ENCODE measurements at places on chromosomes 2 and 18.

DNA sequence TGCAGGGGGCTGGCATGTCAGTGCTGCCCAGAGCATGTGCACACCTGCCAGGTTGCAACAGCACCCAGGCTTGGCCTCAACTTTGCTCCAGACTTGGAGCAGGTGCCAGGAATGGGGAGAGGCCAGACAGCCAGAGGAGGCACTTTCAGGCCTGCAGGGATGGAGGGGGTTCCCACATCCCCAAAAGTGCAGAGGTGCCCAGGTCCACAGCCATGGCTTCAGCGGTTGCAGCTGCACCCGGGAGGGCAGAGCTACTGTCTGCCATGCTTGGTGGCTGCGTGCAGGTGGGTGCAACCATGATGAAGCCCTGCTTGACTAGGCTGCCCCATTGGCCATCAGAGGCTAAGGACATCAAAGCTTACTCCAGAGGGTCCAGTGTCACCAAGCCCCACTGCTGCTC lies 196.8 kb upstream of the VRK2 start:
- no peak for DNase-seq
- H3K4me1 ChIP-seq, result no peaks in the 10 kb centered on the region
- H3K27ac ChIP-seq, result no peak overlapping the region
- H3K4me3 ChIP-seq, result no peak overlapping the region

DNA sequence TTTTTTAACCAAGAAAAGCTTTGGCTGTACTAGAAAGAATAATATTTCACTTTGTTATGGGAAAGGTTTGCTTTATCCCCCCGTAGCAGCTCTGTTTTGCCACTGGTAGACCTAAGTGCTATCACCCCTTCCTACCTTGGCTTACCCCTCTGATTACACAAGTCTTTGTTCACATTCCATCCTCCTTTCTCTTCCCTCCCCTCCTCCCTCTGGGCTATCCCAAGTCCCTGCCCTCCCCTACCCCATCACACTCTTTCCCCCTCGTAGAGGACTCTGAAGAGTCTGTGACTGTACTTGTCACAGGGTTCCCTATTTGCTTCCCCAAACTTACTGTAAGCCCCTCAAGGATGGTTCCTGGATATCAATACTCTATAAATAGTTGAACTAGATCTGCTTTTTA lies 152.9 kb upstream of the NOSTRIN start:
- H3K4me3 ChIP-seq, result no peak overlapping the region
- peaks cover 17% of the 10 kb centered on the region for H3K4me1 ChIP-seq
- DNase-seq, result no peak
- H3K27me3 ChIP-seq, result no peaks in the 10 kb centered on the region
- H3K36me3 ChIP-seq, result no peaks in the 10 kb centered on the region
- no peak overlapping the region for H3K27ac ChIP-seq

- peaks cover 47% of the 10 kb centered on the region for H3K36me3 ChIP-seq
- no peaks in the 10 kb centered on the region for H3K27me3 ChIP-seq
- H3K4me1 ChIP-seq, result no peaks in the 10 kb centered on the region
- no peak overlapping the region for H3K4me3 ChIP-seq
- DNase-seq, result no peak
Measured at GRCh38 chr2:9405636-9406035, 17.7 kb downstream of the ITGB1BP1 start.

- no peak overlapping the region for H3K27ac ChIP-seq
- peaks cover 20% of the 10 kb centered on the region for H3K4me1 ChIP-seq
Measured at GRCh38 chr2:237720444-237720843, 78.1 kb upstream of the RBM44 start.

- H3K27ac ChIP-seq, result no peak overlapping the region
- H3K4me1 ChIP-seq, result no peaks in the 10 kb centered on the region
- no peaks in the 10 kb centered on the region for H3K27me3 ChIP-seq
- H3K4me3 ChIP-seq, result no peak overlapping the region
Measured at GRCh38 chr2:67772216-67773170, 290.3 kb downstream of the C1D start.
